ENCODE measurements at places on chromosomes 2 and 18.
A peak's percentile ranks its signal among the peaks of the same experiment; 100 is the strongest.

GRCh38 chr2:129711816-129712675 is 267.4 kb upstream of the RAB6C start:
- H3K36me3 ChIP-seq = no peaks in the 10 kb centered on the region
- H3K4me3 ChIP-seq = no peak overlapping the region
- no peak overlapping the region for H3K27ac ChIP-seq

DNA sequence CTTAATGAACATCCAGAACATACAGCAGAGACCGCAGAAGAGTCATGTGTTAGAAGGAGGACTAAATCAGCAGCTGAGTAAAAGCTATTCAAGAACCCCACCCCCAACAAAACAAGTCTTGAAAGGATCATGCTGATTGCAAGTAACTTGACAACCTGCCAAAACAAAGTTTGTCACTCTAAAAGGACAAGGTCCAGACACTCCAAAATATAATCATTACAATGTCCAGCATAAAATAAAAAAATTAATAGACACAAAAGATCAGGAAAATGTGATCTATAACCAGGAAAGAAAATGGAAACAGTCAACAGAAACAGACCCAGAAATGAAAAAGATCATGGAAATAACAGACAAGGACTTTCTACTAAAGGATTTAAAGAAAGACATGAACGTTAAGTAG is 28.5 kb downstream of the CCDC88A start:
- no peak for DNase-seq
- H3K27me3 ChIP-seq = no peaks in the 10 kb centered on the region
- no peak overlapping the region for H3K27ac ChIP-seq
- no peaks in the 10 kb centered on the region for H3K36me3 ChIP-seq
- H3K4me1 ChIP-seq = no peaks in the 10 kb centered on the region
- H3K4me3 ChIP-seq = no peak overlapping the region

DNA sequence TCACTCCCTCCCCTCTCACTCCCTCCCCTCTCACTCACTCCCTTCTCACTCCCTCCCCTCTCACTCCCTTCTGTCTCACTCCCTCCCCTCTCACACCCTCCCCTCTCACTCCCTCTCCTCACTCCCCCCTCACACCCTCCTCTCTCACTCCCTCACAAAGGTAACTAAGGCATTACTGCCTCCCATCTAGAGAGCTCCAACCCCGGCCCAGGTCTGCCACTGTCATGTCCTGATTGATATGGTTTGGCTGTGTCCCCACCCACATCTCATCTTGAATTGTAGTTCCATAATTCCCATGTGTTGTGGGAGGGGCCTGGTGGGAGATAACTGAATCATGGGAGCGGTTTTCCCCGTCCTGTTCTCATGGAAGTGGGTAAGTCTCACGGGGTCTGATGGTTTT is 359.9 kb upstream of the MYT1L start:
- no peak for DNase-seq
- H3K27ac ChIP-seq = no peak overlapping the region

DNA sequence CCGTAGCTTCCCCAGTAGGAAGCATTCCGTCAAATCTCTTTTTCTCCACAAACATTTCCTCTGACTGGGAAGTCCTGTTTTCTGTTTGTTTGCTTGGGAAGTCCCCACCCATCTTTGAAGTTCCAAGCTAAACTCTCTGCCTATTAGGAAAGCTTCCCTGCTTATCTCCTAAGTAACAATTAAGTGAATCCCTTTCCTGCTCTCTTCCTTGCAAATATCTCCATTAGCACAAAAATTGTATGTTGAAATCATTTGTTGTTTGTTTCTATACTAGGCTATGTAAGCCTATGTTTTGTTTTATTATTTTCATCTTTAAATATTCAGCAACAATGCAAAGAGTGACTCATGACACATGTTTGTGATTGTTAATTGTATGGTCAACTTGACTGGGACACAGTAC is 812.6 kb upstream of the LRATD1 start:
- no peak for DNase-seq
- no peak overlapping the region for H3K4me3 ChIP-seq
- no peaks in the 10 kb centered on the region for H3K36me3 ChIP-seq
- H3K27ac ChIP-seq = no peak overlapping the region
- H3K4me1 ChIP-seq = no peaks in the 10 kb centered on the region

DNA sequence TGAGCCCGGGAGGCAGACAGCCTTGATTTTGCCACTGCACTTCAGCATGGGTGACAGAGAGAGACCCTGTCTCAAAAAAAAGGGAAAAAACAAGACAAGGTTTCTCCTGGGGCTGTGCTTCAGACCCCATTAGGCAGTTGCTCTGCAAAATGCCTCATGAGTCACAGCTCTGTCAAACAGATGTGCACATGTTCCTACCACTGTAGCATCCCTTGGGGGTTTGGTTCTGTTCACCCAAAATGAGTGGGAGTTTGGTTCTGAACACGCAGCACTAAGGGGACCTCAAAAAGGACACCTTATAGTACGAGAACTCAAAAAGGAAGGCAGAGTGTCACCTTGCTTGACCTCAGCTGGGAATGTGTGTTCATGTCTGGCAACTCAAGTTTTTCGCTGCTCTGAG is 134.9 kb downstream of the RPIA start:
- H3K4me3 ChIP-seq = no peak overlapping the region
- H3K27me3 ChIP-seq = peaks cover 1% of the 10 kb centered on the region
- no peaks in the 10 kb centered on the region for H3K36me3 ChIP-seq
- H3K4me1 ChIP-seq = no peaks in the 10 kb centered on the region
- H3K27ac ChIP-seq = no peak overlapping the region

DNA sequence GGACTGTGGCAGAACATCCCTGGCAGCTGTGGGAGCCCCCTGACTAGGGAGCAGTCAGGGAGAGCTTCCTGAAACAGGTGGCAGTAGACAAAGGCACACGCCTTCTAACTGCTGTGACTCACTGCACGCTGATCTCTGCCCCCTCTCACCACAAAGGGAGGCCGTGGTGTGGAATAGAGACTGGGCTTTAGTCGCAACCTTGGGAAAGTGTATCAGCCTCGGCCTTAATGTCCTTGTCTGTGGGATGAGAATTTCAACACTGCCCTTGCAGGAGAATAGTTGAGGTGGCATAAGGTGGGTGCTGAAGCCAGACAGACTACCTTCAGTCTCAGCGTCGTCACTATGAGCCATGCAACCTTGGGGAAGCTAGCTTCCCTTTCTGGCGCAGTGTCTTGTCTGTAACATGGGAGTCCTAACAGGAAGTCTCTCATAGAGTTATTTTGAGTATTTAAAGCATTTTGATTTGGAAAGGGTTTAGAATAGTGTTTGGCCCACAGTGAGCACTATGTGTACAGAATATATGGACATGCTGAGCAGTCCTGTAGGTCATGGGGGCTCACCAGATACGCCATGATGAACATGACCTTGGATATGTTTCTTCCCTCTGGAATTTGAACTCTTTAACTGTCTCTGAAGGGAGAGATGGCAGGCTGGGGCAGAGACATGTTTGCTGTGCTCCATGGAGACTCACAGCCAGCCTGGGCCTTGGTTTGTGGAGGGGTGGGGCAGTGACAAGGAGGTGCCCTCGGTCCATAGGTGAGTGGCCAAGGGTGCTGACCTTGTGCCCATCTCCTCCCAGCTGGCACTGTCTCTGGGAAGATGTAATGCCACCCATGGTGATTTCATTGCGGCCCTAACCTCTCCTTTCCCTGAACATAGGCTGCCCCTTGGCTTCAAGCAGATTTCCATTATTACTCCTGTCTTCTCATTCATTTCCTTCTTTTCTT is 29.5 kb upstream of the SMAD7 start:
- peaks cover 6% of the 10 kb centered on the region for H3K4me1 ChIP-seq
- no peak overlapping the region for H3K27ac ChIP-seq
- no peak for DNase-seq
- no peaks in the 10 kb centered on the region for H3K27me3 ChIP-seq
- no peak overlapping the region for H3K4me3 ChIP-seq

DNA sequence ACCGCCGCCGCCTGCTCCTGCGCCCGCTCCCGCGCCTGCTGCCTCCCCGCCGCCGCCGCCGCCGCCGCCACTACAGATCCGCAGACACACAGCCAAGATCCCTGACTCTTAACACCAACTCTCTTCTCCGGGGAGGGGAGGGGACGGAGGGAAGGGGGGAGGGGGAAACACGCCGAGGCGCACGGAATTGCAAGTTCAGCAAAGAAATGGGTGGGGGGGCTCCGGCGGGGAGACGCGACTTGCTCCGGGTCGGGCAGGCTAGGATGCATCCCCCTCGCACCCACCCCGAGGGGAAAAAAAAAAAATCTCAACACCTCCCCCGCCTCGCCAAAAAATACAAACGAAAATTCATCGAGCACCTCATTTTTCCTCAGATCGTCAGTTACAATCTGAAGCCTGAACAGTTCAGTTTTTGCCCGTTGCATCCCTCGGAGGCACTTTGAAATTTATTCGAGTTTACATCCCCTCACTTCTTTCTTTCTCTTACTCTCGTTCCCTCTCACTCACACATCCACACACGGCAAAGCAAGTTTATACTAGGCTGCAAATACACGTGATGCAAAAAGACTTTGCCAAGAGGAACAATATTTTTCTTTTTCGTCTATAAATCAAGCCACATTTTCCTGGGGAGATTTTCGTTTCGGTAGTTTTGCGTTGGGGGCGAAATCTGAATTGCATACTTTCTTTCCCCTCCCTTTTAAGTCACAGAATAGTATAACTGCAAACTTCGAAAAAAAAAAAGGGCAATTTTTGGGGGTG is at the start of gene TCF4:
TSS of gene TCF4 (minus strand) at position 82 of the 759 bp plus-strand sequence. CDS start 1,076 bp downstream, outside the sequence.
- H3K4me1 ChIP-seq = peaks cover under 1% of the 10 kb centered on the region
- no peaks in the 10 kb centered on the region for H3K27me3 ChIP-seq
- peak; percentile 38 for DNase-seq

- DNase-seq = no peak
- no peaks in the 10 kb centered on the region for H3K4me1 ChIP-seq
- no peak overlapping the region for H3K27ac ChIP-seq
- H3K4me3 ChIP-seq = no peak overlapping the region
Measured at GRCh38 chr18:24128700-24129099, 10.2 kb upstream of the CABYR start.

GRCh38 chr2:45923701-45924100 is 272.2 kb downstream of the PRKCE start:
- no peak overlapping the region for H3K4me3 ChIP-seq
- peaks cover 23% of the 10 kb centered on the region for H3K4me1 ChIP-seq
- H3K27ac ChIP-seq = peak overlapping the region; percentile 10
- DNase-seq = peak; percentile 19
- H3K27me3 ChIP-seq = no peaks in the 10 kb centered on the region
- H3K36me3 ChIP-seq = no peaks in the 10 kb centered on the region

- peaks cover 19% of the 10 kb centered on the region for H3K4me1 ChIP-seq
- H3K36me3 ChIP-seq = no peaks in the 10 kb centered on the region
- no peaks in the 10 kb centered on the region for H3K27me3 ChIP-seq
Measured at GRCh38 chr2:237691029-237691907, 63.9 kb downstream of the LRRFIP1 start.

DNA sequence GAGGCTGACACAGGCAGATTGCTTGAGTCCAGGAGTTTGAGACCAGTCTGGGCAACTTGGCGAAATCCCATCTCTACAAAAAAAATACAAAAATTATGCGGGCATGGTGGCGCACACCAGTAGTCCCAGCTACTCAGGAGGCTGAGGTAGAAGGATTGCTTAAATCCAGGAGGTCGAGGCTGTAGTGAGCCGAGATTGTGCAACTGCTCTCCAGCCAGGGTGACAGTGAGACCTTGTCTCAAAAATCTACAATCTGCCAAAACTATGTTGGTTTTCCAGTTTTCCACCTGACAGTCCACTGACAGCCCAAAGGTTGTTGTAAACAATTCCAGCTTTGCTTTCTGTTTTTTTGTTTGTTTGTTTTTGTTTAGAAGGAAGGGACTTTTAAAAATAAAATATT is 51.3 kb downstream of the KCMF1 start:
- H3K36me3 ChIP-seq = no peaks in the 10 kb centered on the region
- H3K4me1 ChIP-seq = peaks cover 8% of the 10 kb centered on the region
- DNase-seq = no peak
- no peak overlapping the region for H3K27ac ChIP-seq
- no peak overlapping the region for H3K4me3 ChIP-seq
- H3K27me3 ChIP-seq = no peaks in the 10 kb centered on the region

DNA sequence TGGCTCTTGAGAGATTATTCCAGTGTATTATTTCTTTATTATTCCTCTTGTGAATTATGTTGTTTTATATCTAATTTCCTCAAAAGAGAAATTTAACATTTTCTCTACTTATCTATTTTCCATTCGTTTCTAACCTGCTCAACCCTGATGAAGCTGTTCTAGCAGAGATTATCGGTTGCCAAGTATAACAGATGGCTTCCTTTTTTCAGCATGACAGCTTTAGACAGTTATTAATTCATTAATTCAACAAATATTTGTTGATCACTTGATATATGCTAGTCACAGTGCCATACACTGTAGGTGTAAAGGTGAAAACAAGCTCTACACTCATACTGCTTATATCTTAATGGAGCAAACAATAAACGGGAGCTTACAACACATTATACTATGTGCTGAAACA is 137.9 kb upstream of the UBE2E3 start:
- H3K4me1 ChIP-seq = no peaks in the 10 kb centered on the region
- H3K27ac ChIP-seq = no peak overlapping the region
- H3K4me3 ChIP-seq = no peak overlapping the region
- no peaks in the 10 kb centered on the region for H3K36me3 ChIP-seq
- H3K27me3 ChIP-seq = no peaks in the 10 kb centered on the region
- DNase-seq = no peak

DNA sequence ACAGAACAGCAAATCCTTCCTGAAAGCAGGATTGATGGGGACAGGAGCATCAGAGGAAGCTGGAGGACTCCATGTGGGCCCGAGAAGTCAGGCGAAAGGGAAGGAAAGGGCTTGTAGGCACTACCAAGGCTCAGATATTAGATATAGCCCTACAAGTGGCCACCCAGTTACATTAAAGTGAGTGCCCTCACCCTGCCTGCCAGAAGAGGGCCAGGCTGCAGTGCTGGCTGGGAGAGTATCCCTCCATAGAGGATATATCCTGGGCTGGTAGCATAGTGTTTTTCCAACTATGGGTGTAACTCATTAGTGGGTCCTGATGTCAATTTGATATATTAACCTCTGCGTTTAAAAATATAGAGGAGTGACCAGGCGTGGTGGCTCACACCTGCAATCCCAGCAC is 285.2 kb downstream of the MYCN start:
- H3K4me1 ChIP-seq = peaks cover 16% of the 10 kb centered on the region
- no peaks in the 10 kb centered on the region for H3K27me3 ChIP-seq
- H3K4me3 ChIP-seq = no peak overlapping the region
- H3K27ac ChIP-seq = no peak overlapping the region

GRCh38 chr2:179417436-179417949 is 152.9 kb upstream of the SESTD1 start:
- no peak for DNase-seq
- no peak overlapping the region for H3K27ac ChIP-seq
- no peaks in the 10 kb centered on the region for H3K27me3 ChIP-seq
- H3K4me3 ChIP-seq = no peak overlapping the region

DNA sequence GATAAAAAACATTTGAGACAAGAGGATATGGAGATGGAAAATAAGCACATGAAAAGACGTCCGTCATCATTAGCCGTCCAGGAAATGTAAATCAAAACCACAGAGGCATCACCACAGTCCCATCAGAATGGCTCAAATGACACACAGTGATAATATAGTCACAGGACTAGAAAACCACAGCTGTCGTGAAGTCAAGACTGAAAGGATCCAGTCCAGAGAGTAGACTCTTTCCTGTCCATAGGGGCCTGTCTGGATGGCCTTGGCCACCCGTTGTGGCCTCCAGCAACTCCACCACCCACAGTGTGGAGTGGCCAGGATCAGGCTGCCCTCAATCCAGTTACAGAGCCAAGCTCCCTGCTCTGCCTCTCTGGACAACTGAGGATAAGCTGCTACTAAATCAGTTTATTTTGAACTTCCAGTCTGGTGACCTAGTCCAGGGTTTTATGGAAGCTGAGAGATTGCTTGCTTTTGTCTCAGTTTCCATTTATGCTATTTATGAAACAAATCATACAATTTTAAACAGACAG is 60.4 kb downstream of the RHOB start:
- no peak overlapping the region for H3K4me3 ChIP-seq
- H3K27me3 ChIP-seq = no peaks in the 10 kb centered on the region
- no peaks in the 10 kb centered on the region for H3K4me1 ChIP-seq
- H3K27ac ChIP-seq = no peak overlapping the region
- DNase-seq = no peak
- no peaks in the 10 kb centered on the region for H3K36me3 ChIP-seq

Measured in Caco-2 (cell line).